Lower leg skin (tissue), 4 donors: ENCODE measurements at places on chromosomes 12 and 14.

DNA sequence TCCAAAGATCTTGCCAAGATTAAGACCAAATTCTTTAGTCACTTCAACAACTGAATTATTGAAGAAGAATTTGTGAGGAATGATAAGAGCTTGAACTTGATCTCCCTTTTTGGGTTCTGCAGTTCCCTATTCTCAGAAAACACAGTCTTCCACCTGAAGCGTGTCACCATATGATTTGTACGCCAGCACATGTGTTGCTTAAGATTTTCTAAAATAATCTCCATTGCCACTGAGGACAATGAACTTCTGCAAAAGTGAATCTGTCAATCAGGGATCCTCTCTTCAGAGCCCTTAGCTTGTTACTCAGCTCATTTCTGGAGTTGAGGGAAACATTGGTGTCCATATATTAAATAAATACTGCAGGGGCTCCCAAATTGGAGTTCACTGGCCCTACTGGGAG lies 4.2 kb upstream of the SPIC start:
- DNase-seq, result no peak

GRCh38 chr12:106331599-106331998 lies 25.9 kb upstream of the POLR3B start:
- DNase-seq, result no peak

GRCh38 chr12:61916831-61917230 lies 343.4 kb upstream of the USP15 start:
- no peak for DNase-seq

- no peak for DNase-seq
These were observed 66.6 kb downstream of the MON2 start for GRCh38 chr12:62533087-62533754.

DNA sequence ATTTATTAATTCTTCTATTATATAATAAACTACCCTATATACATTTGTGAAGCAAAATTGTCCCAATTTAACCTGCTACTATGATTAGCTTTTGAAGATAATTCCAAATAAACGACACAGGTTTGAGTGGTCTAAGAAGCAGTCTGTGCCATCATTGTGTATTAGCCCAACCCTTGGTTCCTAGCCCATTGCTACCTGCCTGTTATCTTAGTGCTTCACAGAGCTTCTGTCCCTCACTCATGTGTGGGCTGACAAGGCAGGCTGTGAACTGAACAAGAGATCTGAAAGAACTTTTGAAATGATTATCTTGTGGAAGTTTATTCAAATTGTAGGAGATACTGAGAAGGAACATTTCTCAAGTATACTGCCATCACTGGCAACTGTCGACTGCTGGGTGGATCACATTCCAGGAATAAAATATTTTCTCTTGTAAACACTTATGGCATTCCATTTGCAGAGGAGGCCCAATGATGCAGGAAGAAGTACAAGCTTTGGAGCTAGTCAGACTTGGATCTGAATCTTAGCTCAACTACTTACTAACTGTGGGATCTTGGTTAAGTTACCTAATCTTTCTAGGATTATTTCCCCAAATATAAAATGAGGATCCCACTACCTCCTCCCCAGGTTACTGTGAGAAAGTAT lies 7.8 kb upstream of the MTERF2 start:
- no peak for DNase-seq
